ENCODE measurements at places on chromosomes 2 and 18. TPM values are rescaled to one million over a fixed set of nuclear protein-coding genes. Genes with fewer than 3 reads are reported as not detected.

DNA sequence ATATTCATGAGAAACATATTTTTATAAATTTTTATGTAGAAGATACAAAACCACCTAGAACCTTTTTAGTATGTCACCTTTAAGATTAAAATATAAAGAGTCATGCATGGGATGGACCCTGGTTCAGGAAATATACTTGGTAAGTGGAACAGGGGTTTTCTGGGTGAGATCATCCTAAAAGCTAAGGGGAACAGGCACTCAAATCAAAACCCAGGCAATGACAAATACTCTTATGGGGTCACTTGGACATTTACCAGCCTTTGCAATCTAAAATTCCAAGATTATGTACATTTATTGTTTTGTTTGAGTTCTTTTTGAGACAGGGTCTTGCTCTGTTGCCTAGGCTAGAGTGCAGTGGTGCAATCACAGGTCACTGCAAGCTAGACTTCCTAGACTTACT lies 65.8 kb downstream of the SGPP2 start:
- H3K27me3 ChIP-seq: no peaks in the 10 kb centered on the region
- peaks cover 32% of the 10 kb centered on the region for H3K36me3 ChIP-seq

CABYR gene
- total RNA-seq: 1.4 TPM

DNA sequence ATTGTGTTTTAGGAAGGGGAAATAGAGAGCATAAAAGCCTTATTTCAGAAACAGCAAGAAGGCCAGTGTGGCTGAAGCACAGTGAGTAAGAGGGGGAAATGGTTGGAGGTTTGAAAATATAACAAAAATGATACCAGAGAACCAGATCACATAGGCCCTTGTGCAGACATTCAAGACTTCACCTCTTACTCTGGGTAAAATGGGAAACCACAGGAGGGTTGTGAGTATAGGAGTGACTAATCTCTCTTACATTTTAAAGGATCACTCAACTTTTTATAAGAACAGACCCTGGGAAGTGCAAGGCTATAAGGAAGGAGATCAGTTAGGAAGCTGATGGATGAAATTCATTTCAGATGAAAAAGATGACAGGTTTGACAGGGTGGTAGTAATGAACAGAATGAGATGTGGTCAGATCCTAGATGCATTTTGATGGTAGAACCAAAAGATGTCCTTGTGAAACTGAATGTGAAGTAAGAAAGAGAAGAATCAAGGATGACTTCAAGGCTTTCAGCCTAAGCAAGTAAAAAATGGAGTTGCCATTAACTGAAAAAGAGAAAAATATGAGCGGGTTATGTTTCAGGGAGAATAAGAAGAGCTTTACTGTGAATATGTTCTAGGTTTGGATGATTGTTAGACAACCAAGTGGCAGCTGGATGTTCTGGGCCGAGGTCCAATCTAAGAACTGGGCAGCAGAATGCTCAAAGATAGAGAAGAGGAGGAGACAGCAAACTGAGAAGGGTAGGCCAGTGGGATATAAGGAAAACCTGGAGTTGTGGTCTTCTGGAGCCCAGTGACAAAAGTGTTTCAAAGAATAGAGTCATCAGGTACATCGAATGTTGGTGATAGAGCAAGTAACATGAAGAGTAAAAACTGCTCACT lies 65.1 kb downstream of the USP40 start:
- peaks cover 7% of the 10 kb centered on the region for H3K4me1 ChIP-seq
- no peak for DNase-seq
- H3K36me3 ChIP-seq: peaks cover 48% of the 10 kb centered on the region
- H3K27me3 ChIP-seq: no peaks in the 10 kb centered on the region

- no peak overlapping the region for H3K4me3 ChIP-seq
- no peaks in the 10 kb centered on the region for H3K27me3 ChIP-seq
- H3K4me1 ChIP-seq: peaks cover 6% of the 10 kb centered on the region
- no peak for DNase-seq
- no peak overlapping the region for H3K27ac ChIP-seq
Observed at GRCh38 chr18:79574938-79575525, 104.6 kb upstream of the CTDP1 start.

- no peaks in the 10 kb centered on the region for H3K27me3 ChIP-seq
- H3K27ac ChIP-seq: no peak overlapping the region
- no peak for DNase-seq
- no peaks in the 10 kb centered on the region for H3K4me1 ChIP-seq
Observed at GRCh38 chr2:50975546-50975945, 56.4 kb downstream of the NRXN1 start.

GRCh38 chr2:205752296-205752820 lies 70.1 kb downstream of the NRP2 start:
- DNase-seq: no peak
- peaks cover 16% of the 10 kb centered on the region for H3K27me3 ChIP-seq
- H3K36me3 ChIP-seq: no peaks in the 10 kb centered on the region
- H3K4me3 ChIP-seq: no peak overlapping the region
- H3K4me1 ChIP-seq: no peaks in the 10 kb centered on the region

- peaks cover 27% of the 10 kb centered on the region for H3K4me1 ChIP-seq
- no peak overlapping the region for H3K4me3 ChIP-seq
- no peaks in the 10 kb centered on the region for H3K27me3 ChIP-seq
- H3K27ac ChIP-seq: peak overlapping the region; percentile 82
- no peak for DNase-seq
- H3K36me3 ChIP-seq: peaks cover 18% of the 10 kb centered on the region
Observed at GRCh38 chr2:28055325-28055970, 164.9 kb downstream of the BABAM2 start.

GRCh38 chr2:121043827-121044222 lies 241.2 kb downstream of the TFCP2L1 start:
- H3K4me3 ChIP-seq: no peak overlapping the region
- no peaks in the 10 kb centered on the region for H3K27me3 ChIP-seq
- no peak for DNase-seq

DNA sequence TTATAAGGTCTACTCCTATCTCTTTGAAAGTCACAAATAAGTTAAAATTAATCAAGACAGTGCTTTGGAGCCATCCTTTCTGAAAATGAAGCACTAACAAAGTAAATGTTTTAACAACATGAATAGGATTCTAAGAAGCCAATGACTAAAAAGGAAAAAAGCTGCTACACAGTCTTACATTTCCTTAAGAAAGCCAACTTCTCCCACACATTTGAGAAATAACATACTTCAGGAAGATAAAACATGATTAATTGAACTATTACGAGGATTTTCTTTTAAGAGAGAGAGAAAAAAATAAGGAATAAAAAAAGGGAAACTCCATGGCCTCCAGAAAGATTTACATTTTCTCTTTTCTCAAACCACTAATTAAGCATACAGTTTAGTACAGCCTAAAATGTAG lies 113.1 kb downstream of the GCA start:
- H3K36me3 ChIP-seq: no peaks in the 10 kb centered on the region
- H3K4me3 ChIP-seq: no peak overlapping the region
- peaks cover 8% of the 10 kb centered on the region for H3K27me3 ChIP-seq

DNA sequence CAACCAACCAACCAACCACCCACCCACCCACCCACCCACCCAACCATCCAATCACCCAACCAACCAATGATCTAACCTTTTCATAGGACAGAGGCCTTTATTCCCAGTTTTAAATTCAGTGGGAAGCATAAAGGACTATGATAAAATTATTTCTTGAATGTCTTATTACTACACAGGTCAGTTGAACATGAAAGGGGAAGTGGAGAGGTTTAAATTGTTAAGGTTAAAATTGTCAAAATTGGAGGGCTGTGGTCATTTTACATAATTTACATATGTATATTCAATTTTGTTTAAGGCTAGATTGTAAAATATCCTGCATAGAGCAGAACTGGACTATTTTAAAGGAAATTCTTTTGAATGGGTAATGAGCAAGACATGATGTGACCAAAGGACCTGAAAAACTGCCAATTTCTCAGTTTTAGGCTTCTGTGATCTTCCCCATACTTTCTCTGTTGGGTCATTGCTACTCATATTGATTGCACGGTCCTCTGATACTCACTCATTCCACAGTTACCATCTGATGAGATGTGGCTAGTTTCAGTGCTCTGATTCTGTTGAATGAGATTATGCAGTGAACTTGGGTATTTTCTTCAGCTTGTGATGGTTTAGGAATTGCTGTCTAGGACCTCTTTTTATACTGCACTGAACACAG lies 127.4 kb downstream of the PLCL1 start:
- H3K27me3 ChIP-seq: no peaks in the 10 kb centered on the region
- H3K4me3 ChIP-seq: no peak overlapping the region
- no peak overlapping the region for H3K27ac ChIP-seq
- no peak for DNase-seq

GCG gene
- total RNA-seq: not detected

DNA sequence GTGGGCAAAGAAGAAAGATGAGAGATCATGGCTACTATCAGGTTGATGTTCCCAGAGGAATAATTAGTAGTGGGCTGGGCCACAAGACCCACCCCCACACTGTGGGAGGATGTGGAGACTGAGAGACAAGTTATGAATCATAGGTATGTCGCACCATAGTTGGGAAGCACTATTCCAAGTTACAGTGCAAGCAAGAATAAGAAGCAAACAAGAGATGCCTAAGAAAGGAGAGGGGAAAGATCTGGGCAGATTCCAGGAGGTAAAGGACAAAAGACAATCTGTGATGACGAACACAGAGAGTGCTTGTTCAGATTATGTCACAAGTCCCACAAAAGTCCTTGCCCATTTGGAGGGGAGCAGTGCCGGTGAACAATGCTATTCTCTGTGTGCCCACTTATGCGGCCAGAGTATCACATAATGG lies 56.6 kb downstream of the FAM228A start:
- no peak overlapping the region for H3K4me3 ChIP-seq
- H3K4me1 ChIP-seq: no peaks in the 10 kb centered on the region
- H3K36me3 ChIP-seq: no peaks in the 10 kb centered on the region
- no peaks in the 10 kb centered on the region for H3K27me3 ChIP-seq
- DNase-seq: no peak
- no peak overlapping the region for H3K27ac ChIP-seq

- H3K4me3 ChIP-seq: no peak overlapping the region
- no peak overlapping the region for H3K27ac ChIP-seq
- peaks cover 7% of the 10 kb centered on the region for H3K4me1 ChIP-seq
- H3K27me3 ChIP-seq: peaks cover 6% of the 10 kb centered on the region
- no peaks in the 10 kb centered on the region for H3K36me3 ChIP-seq
Observed at GRCh38 chr2:42910645-42911405, 118.4 kb upstream of the HAAO start.

DNA sequence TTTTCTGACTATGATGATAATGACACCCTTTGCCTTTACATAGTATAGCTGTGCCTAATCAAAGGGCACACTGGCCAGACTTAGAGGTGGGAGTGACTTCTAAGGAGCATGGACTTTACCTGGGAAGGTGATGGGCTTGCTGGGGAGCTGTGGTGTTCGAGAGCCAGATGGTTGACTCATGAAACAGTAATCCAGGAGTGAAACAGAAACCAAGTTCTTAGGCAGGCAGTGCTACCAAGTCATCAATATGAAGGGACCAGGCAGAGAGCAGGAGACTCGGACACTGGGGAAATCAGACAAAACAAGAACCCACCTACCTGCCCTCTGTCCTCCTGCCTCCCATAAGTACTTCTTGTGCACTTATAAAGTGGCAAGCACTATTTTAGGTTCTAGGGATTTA lies 430.4 kb downstream of the DLGAP1 start:
- H3K27me3 ChIP-seq: peaks cover 3% of the 10 kb centered on the region
- no peaks in the 10 kb centered on the region for H3K36me3 ChIP-seq
- no peak overlapping the region for H3K4me3 ChIP-seq
- no peaks in the 10 kb centered on the region for H3K4me1 ChIP-seq
- no peak overlapping the region for H3K27ac ChIP-seq

- peak overlapping the region; percentile 57 for H3K4me3 ChIP-seq
- H3K4me1 ChIP-seq: peaks cover 52% of the 10 kb centered on the region
- H3K36me3 ChIP-seq: peaks cover 1% of the 10 kb centered on the region
- H3K27me3 ChIP-seq: no peaks in the 10 kb centered on the region
- no peak for DNase-seq
Observed at GRCh38 chr18:2641638-2642037, 13.9 kb upstream of the SMCHD1 start.

DNA sequence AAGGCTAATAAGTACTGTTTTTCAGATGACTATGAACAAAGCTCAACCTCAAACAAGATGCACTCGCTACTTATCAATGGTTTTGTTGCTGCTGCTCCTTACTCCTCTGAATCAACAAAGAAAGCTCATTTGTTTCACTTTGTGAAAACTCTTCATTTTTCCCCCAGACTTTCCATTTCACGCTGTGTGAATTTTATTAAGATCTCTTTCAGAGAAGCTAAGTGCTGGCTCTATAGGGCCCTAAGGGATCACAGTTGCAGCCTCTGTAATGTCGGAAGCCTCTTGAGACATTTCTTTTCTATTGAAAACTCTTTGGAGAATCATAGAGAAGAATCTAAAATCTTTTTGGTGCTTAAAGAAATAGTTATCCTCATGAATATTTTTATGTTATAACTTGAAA lies 209.8 kb downstream of the CD226 start:
- H3K4me3 ChIP-seq: no peak overlapping the region
- no peak overlapping the region for H3K27ac ChIP-seq
- DNase-seq: no peak
- no peaks in the 10 kb centered on the region for H3K36me3 ChIP-seq
- H3K4me1 ChIP-seq: no peaks in the 10 kb centered on the region
- no peaks in the 10 kb centered on the region for H3K27me3 ChIP-seq

GRCh38 chr18:63606526-63606925 lies 19.4 kb downstream of the SERPINB13 start:
- no peak for DNase-seq
- peaks cover 5% of the 10 kb centered on the region for H3K27me3 ChIP-seq
- no peaks in the 10 kb centered on the region for H3K36me3 ChIP-seq
- no peaks in the 10 kb centered on the region for H3K4me1 ChIP-seq
- H3K4me3 ChIP-seq: no peak overlapping the region
- H3K27ac ChIP-seq: no peak overlapping the region

DNA sequence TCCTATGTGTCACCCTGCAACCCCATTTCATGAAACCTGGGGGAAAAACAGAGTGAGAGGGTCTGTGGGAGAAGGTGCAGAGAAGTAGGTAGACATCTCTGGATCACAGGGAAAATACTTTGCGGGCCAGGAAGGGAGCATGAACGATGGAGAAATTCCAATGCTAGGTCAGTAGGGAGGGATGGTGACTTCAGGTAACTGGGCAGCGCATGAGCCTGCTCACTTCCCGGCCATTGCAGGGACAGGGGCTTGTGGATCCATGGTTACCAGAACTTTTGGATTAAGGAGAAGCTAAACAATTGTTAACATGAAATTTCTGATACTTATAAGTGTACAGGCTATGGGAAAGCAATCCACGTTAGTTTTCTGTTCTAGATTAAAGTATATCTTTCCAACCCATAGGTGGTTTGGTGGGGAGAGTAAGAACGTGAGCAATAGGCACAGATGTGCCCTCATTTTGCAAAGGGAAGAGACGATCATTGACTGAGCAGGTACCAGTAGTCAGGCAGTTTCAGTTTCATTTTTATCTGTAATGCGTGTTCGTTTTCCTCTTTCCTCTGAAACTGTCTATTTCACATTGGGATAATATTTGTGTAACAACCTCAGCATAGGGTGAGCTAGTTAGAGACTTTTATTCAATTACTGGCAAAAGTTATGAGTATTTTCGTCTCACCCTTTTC lies 65.0 kb downstream of the NYAP2 start:
- no peak for DNase-seq
- H3K27ac ChIP-seq: no peak overlapping the region
- no peaks in the 10 kb centered on the region for H3K36me3 ChIP-seq
- H3K4me1 ChIP-seq: peaks cover 16% of the 10 kb centered on the region

All from activated CD4-positive, alpha-beta memory T cell treated with anti-CD3 and anti-CD28 coated beads for 36 hours (primary cell).